GF-D8 (cell line): ENCODE measurements at places on chromosomes 6 and 20.

GRCh38 chr6:25065666-25066065 is 129.9 kb upstream of the RIPOR2 start:
- DNase-seq = no peak

GRCh38 chr6:27908017-27908416 is 4.2 kb downstream of the OR2B2 start:
- DNase-seq = no peak

DNA sequence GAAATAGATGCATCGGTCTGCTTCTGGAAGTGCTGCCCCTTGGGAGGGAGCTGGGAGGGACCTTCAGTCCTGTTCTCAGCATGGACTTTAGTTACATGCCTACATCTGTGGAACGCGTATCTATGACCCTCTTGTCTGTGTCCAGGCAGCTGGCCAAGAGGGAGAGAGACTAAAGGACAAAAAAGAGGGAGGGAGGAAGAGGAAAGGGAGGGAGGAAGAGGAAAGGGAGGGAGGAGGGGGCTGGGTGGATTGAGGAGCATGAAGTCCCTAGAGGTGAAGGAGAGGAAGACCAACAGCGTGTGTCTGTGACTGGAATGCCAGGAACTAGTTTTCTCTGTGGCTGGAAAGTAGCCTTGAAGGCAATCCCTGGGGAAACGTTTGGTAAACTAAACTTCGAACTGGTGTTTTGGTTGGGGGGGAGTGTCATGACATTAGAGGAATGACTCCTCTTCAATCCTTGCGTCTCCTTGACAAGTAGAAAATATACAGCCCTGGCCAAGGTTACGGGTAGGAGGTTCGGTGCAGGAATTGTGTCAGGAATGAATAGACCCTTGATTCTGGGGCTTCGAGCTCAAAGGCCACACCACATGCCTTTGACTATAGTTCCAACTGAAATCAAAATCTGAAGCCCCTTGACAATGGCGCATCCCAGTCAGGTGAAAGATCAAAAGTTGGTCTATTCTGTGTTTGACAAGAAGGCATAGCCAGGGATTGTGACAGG is 52.0 kb upstream of the PLEKHG1 start:
- no peak for DNase-seq

DNA sequence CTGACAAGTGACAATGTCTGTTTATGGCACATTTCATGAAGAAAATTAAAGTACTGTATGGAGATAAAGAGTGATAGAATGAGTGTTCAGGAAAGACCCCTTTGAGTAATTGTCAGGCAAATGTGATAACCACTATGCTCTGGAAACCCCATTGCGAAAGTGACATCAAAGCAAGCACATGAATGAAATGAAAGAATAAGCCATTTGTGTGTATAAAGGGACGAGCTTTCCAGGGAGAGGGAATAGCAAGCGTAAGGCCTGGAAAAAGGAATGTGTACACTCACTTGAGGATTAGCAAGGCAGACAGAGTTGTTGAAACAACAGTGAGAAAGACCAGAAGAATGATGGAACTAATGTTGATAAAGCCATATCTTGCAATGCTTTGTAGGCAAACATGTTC is 490.0 kb downstream of the GRIK2 start:
- no peak for DNase-seq

- no peak for DNase-seq
These were observed 22.8 kb upstream of the EPM2A start for GRCh38 chr6:145758113-145758512.

DNA sequence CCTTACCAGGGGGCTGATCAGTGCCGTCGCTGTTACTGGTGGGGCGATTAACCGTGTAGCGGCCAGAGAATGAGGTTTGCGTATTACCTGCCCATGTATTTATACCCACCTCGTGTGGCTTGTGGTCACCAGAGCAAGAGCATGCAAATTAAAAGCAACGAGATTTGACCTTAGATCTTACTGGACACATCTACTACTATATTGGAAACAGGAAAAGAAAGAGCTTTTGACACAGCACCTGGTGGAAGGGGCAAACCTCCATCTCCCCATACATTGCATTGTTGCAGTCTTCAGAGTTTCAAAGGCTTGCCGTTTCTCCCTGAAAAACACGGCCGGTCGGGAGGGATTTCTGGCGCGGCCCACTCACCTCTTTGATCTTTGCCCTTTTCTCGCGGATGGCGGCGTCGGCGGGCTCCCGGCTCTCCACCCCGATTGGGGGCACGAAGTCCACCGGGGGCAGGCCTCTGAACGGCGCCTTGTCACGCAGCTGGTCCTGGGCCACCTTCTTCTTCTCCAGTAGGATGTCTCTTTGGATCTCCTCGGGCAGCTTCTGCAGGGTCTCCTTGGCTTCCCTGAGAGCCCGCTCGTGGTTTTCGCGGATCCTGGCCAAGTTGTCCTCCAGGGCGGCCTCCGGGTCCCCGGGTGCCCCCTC is 1.3 kb downstream of the MAN1A1 start:
- DNase-seq = no peak

DNA sequence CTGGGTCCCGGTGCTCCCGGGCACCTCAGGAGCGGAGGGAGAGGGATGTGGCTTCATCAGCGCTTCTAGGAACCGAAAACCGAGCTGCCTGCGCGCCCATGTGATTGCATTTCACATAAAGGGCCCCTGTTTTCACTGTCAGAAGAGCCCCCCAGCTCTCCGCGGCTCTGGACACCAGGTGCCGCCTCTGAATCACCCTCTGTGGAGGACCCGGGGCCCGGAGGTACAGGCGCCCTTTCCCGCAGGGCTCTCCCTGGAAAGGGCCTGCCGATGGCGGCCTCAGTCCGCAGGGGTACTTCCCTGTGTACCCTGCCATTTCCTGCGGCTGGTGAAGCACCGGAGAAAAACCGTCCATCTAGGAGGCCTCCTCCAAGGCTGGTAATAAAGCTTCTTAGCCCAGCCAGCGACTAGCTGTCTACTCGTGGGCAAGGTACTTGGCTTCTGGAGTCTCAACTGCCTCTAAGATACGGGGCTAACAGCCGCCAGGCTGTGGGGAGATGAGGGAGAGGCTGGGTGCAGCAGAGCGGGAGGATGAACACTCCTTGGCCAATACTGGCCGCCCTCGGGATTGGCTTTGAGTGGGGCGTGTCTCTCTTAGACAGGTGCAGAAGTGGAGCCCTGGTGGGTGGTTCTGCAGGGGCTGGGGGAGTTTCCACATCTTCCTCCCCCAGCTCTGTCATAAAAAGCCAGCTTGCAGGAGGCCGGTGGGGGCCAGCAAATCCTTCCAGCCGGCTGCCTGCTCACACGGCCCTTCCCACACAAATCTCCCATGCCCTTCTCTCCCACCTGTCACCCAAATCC is 1.6 kb downstream of the PPP1R16B start:
- DNase-seq = no peak

- DNase-seq = no peak
These were observed 554.8 kb downstream of the TBC1D32 start for GRCh38 chr6:120779441-120779840.

- DNase-seq = no peak
These were observed 131.5 kb downstream of the MTHFD1L start for GRCh38 chr6:150996968-150997367.

DNA sequence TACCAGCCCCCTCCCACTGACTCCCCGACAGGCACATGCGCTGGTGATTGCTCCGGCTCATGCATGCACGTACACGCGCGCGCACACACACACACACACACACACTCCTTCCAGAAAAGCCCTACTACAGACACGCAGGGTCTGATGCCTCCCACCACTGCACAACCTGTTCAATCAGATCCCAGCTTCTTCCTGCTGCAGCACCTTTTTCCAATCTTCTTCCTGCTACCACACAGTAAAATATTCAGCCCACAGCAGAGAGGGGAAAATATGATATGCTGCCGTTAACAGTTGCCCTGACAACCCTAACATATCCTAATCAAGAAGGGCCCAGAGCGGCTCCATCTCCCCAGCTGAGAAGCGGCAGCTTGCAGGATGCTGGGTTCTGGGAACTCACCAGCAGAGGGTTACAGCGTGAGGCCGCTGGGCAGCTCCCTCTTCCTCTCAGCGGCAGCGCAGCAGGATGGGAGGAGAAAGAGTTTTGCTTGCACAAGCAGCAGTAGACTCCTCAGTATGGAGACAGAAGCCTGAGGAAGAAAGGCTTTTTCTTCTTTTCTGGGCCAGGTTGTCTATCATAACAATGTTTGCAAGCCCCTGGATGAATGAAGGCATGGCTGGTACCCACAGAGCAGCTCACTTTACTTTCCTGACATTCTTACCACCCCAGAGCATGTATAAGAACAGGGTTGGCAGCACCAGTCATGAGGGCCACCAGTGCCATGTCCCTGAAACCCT is 23.9 kb downstream of the MAP7 start:
- DNase-seq = no peak

- DNase-seq = no peak
These were observed 97.3 kb upstream of the NHSL1 start for GRCh38 chr6:138596591-138596990.

DNA sequence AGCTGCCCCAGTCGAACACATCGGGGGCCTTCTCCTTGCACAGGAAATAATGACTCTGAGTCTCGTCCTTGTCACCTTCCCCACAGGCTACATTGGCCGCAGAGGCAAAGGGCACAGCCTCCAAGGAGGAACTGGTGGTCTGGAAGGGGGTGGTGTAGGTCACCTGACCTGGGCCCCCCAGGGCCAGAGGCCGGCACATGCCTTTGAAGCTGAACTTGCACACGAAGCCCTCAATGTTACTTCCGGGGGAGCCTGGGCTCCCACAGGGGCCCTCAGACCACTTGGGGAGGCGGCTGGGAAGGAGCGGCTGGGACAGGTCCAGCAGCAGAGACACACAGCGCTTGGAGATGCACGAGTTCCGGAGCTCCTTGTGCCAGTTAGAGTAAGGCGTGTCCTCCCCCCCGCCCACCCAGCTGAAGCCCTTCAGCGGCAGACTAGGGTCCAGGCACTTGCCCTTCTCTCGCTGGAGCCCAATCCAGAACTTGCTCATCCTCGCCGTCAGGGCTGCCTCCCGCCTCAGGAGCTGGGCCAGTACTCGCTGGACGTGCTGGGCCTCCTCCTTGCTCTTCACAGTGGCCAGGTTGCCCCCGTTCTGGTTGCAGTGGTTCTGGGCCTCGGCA is 578 bp downstream of the CD93 start:
- peak; percentile 21 for DNase-seq

DNA sequence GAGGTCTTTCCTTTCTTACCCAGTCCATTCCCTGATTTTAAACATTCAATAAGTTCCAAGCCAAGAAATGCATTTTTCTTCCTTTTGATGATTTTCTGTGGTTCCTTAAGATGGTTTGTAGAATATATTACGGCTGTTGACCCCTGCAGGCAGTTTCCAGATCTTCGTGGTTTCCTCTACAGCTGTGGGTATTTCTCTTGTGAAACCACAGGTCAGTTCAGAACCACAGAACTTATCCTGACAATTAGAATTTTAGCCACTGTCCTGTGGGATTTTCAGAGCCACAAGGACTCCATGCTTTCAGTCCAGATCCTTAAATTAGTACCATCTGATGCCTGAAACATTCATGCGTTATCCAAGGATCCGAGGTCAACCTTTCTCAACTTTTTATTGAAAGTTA is 29.7 kb upstream of the EXOC2 start:
- DNase-seq = peak; percentile 2

GRCh38 chr6:125586074-125586473 is 163.4 kb upstream of the HEY2 start:
- DNase-seq = no peak

DNA sequence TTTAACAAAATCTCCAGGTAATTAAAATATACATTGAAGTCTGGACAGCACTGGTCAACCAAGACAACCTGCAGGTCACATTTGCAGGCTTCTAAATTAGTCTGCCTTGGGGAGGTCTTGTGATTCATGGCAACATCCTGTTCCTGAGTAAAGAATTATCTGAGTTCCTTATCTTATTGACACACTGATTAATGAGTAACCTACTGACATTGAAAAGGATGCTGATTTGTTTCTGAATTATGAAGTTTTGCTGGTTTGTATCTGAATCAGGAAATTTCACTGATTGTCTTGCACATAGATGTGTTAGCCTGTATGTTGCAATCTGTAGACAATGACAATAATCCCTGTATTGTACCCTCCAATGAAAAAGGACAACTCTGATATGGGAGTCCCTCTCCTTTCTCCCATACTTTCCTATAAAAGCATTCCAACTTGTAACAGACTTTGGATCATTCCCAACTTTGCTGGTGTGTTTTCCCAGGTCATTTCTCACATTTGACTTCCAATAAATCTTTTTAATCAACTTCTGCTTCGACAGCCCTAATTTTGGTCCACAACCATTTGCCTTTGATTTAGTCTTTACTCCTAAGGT is 80.0 kb downstream of the LAMP5 start:
- no peak for DNase-seq

DNA sequence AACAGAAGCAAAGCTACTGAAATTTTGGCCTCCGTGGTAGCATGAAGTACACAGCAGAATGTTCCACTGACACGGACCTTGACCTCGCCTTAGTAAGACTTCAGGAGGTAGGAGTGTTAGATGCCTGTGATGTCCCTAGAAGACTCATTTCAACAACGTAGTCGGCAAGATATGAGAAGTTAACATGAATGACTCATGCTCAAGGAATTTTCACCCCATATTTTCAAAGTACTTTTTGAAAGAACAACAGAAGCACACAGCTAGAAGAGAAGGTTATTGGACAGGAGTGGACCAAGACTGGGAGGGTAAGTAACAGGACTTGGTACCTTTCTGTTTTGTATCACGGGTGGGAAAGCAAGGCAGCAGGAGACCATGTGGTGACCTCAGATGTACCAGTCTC is 78.0 kb downstream of the DZANK1 start:
- DNase-seq = no peak

GRCh38 chr6:28543651-28544610 is 18.2 kb downstream of the GPX5 start:
- peak; percentile 27 for DNase-seq

GRCh38 chr6:155100087-155100486 is 105.0 kb downstream of the TIAM2 start:
- DNase-seq = no peak

GRCh38 chr20:25532015-25532751 is 53.1 kb downstream of the NINL start:
- no peak for DNase-seq

- DNase-seq = no peak
These were observed 14.5 kb downstream of the FERMT1 start for GRCh38 chr20:6108330-6108729.

- no peak for DNase-seq
These were observed 85.6 kb downstream of the ANKRD60 start for GRCh38 chr20:58142843-58143185.

DNA sequence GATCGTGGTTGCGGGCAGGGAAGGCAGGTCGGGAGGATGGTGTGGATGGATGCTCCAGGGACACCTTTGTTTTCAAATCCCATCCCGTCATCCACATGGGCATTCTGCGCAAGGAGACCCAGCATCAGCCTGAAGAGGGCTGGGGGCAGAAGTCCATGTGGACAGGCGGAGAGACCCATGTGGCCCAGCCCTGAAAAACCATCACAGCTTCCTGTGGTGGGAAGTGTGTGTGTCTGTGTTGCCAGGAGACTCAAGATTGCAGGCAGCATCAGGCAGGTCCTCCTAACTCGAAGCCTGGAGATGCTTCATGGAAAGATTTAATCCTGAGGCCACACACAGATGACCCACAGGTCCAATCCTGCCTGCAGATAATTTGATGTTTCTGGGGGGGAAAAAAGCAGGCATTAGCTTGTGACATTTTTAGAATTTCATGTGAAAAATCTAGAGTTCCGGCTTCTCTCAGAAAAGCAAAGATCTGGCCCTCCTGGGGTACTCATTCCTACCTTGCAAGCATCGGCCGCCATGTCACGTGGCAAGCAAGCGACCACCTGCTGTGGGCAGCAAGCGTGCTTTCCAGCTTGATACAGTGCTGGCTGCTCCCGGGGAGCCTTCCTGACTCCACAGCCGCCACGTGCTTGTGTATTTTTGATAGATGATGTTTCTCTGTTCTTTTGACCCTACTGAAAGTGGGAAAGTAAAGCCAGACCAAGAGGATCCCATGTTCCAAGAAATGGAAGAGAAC is 25.8 kb downstream of the BCAS4 start:
- DNase-seq = no peak
